Stomach (tissue), 19 donors: ENCODE measurements at places on chromosomes 12 and 14. TPM values are rescaled to one million over a fixed set of nuclear protein-coding genes. Genes with fewer than 3 reads are reported as not detected.
A peak's percentile ranks its signal among the peaks of the same experiment; 100 is the strongest.

- DNase-seq: no peak
These were observed 17.8 kb downstream of the EIF2S1 start for GRCh38 chr14:67377916-67378315.

- peak; percentile 2 for DNase-seq
These were observed 106.8 kb upstream of the RTL1 start for GRCh38 chr14:101010293-101010692.

- no peak for DNase-seq
These were observed 7.4 kb upstream of the MTA1 start for GRCh38 chr14:105411985-105412770.

- DNase-seq: peak; percentile 55
These were observed 3.0 kb upstream of the MAP3K9 start for GRCh38 chr14:70812124-70812818.

DNA sequence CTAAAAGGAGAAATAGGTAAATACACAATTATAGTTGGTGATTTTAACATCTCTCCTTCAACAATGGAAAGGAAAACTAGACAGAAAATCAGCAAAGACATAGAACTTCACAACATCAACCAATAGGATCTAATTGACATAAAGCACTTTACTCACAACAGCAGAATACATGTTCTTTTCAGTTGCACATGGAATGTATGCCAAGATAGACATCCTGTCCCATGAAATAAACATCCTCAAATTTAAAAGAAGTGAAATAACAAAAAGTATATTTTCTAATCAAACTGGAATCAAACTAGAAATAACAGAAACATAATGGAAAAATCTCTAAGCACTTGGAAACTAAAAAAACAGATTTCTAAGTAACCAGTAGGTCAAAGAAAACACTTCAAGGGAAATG, 296.2 kb upstream of the RGS6 start:
- no peak for DNase-seq

- DNase-seq: no peak
These were observed 27.8 kb downstream of the MUCL1 start for GRCh38 chr12:54882079-54882478.

- no peak for DNase-seq
These were observed 13.9 kb downstream of the ACVRL1 start for GRCh38 chr12:51921017-51921725.

SLC25A47 gene
- not detected for total RNA-seq

DNA sequence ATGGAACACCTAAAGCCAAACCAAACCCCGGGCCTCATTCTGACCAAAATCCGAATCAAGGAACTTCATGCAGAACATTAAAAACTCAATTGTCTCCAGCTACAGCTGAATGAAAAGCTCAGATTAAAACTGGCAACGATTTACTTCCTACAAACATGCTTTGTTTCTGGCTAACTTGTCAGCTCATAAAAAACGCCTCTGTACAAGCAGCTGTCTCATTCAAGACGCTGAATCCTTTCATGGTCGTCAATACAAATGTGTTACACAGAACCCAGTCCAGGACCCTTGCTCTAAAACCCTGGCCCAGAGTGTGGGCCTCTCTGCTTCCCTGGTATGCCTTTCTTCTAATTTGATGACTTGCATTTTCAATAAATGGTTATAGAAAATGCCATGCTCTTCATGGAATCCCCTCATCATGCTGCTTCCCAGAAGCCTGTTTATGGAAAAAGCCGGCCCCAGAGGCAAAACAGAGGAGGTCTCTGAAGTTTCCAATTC, 183.1 kb downstream of the PHLDA1 start:
- DNase-seq: no peak

GRCh38 chr14:72350215-72350614, 418.0 kb downstream of the RGS6 start:
- DNase-seq: no peak

GRCh38 chr14:39666386-39666785, 234.2 kb upstream of the FBXO33 start:
- no peak for DNase-seq

- DNase-seq: no peak
These were observed 392.5 kb downstream of the DPF3 start for GRCh38 chr14:72501439-72501838.

GRCh38 chr12:92859650-92860386, 69.3 kb downstream of the EEA1 start:
- DNase-seq: no peak

KIF5A gene
- total RNA-seq: not detected

DNA sequence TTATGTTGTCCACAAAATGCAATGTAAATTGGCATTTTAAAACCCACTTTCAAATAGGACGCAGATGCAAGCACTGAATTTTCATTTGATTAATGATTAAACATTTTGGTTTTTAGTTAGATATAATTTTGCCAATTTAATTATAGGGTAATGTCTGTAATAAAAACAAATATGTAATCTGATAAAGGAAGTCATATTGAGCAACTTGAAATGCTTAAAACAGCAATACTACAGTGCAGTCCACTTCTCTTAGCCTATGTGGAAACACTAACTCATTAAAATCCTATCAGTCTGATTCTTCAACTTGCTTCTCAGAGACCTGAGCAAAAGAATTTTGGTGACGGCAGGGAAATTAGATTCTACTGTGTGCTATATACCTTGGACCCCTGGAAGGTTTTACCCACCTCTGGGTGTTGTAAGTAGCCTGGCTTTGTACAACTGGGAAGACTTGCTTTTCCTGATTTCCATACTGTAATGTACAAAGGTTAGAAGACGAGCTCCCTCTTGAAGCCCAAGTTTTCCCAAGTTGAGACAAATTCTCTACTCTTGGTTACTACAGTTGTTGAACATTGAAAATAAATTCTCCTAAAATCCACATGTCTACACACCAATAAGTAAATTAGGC, 4.1 kb downstream of the TRHDE start:
- DNase-seq: no peak

TUBA1B gene
- total RNA-seq: 344 TPM

- no peak for DNase-seq
These were observed 67.0 kb downstream of the ARF6 start for GRCh38 chr14:49959822-49960408.

GRCh38 chr12:20950248-20950647, 139.7 kb downstream of the SLCO1B3 start:
- DNase-seq: no peak

- no peak for DNase-seq
These were observed 18.5 kb upstream of the PGF start for GRCh38 chr14:74973905-74974363.

WNT1 gene
- not detected for total RNA-seq

DNA sequence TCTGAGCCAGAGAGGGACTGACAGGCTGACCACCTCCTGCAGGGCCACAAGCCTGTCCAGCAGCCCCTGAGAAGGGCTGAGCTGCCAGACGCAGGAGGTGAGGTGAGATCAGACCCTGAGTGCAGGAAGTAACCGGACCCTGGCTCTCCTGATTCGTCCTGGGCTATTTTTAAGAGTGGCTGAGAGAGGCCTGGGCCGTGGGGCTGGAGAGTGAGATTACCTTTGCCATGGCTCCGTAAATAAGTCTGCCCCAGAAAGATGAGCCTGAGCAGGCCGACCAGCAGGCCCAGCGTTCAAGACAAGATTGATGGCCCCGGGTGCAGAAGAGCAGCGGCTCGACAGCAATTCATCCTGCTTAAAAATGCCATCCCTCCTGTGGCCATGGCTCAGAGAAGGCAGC, 54.2 kb downstream of the SPTB start:
- no peak for DNase-seq

GRCh38 chr12:93645702-93646101, 31.5 kb upstream of the CRADD start:
- no peak for DNase-seq

GRCh38 chr14:77746064-77746702, 14.8 kb downstream of the SNW1 start:
- DNase-seq: no peak

DNA sequence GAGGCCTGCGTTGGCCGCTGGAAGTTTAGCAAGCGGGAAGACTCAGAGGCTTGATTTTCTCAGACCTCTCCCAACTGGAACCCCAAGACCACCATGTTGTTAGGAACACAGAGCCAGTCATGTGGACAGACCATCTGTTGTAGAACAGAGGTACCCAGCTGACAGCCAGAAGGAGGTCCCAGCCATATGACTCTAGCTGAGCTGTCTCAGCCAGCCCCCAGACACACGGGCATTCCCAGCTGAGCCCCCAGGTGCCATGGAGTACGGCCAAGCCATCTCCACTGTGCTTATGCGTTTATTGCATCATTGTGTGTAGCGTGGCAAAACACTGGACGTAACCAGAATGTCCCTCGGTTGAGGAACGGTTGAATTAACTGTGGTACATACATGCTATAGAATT, 421.9 kb downstream of the TMEM132D start:
- DNase-seq: no peak

DNA sequence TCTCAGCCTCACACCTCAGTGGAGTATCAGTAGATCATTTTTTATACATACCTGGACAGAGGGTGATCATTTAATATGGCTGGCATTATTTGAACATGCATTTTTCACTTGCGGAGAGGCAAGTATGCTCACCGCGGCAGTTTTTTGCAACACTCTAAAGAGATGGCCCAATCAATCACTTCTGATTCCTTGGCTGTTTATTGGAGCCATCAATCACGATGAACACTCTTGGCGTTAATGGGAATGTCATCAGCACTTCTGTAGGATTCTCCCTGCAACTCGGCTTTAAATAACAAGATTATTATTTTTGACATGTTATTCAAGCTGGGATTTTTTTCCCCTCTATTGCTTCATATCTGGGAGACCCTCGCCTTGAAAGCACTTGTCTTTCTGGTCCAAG, 46.9 kb upstream of the SLC24A4 start:
- no peak for DNase-seq

- no peak for DNase-seq
These were observed 831 bp upstream of the RPS6KA5 start for GRCh38 chr14:91061056-91061887.

DNA sequence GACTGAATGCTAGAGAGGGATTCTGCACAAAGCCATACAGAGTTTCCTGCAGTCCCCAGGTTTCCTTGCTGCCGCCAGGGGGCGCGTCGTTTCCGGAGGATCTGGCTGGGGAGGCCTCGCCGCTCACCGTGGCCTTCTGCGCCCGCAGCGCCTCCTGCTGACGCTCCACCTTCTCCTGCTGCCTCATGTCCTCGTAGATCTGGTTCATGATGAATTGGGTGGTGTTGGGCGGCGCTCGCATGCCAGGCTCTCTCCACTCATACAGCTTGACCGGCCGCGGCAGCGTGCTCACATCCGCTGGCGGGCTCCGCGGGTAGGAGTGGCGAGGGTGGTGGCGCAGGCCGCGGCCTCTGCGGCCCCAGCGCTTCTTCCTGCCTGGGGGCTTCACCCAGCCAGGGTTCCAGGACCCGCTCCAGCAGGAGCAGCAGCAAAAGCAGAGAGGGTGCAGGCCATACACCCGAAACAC, 987 bp downstream of the CCER1 start:
- no peak for DNase-seq

- DNase-seq: no peak
These were observed 756.4 kb downstream of the C12orf50 start for GRCh38 chr12:87272851-87273250.

- DNase-seq: no peak
These were observed 6.3 kb downstream of the RNF10 start for GRCh38 chr12:120540445-120540844.

GRCh38 chr12:130097342-130097741, 64.9 kb upstream of the FZD10 start:
- no peak for DNase-seq

GRCh38 chr12:133106253-133106652, 23.8 kb downstream of the ZNF891 start:
- DNase-seq: no peak

DNA sequence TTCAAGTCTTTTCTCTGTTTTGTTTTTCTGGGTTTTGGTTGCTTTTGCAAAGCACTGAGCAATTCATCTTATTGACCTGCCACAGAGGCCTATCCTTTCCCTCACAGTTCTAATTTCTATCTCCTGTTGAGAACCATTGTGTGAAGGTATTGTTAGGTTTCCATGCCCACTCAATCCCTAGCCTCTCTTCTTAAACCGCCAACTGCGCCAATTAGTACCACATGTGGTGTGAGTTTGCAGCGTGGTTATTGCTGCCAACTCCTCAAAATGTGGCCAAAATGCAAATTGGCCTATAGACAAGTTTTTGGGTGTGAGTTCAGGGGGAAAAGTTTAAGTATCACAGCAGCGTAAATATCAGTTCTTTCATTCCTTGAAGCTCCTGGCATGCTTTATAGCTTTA, 232.6 kb downstream of the FLRT2 start:
- no peak for DNase-seq

DNA sequence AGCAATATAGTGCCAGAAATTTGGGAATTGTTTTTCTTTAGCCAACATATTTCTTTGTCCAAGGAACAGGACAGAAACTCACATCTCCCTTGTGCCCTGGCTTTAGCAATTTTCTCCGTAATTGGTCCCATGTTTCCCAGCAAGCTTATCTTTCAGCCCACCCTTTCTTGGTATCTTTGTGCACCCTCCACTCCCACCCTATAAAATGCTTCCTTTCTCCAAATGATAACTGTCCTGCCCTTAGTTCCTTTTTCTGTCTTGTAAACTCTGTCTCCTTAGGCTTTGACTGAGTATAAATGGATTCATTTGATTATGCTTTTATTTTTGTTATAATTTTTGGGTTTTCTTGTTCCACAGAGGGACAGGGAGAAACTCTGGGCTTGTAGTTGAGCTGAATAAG, 442.8 kb downstream of the ATP23 start:
- no peak for DNase-seq

DNA sequence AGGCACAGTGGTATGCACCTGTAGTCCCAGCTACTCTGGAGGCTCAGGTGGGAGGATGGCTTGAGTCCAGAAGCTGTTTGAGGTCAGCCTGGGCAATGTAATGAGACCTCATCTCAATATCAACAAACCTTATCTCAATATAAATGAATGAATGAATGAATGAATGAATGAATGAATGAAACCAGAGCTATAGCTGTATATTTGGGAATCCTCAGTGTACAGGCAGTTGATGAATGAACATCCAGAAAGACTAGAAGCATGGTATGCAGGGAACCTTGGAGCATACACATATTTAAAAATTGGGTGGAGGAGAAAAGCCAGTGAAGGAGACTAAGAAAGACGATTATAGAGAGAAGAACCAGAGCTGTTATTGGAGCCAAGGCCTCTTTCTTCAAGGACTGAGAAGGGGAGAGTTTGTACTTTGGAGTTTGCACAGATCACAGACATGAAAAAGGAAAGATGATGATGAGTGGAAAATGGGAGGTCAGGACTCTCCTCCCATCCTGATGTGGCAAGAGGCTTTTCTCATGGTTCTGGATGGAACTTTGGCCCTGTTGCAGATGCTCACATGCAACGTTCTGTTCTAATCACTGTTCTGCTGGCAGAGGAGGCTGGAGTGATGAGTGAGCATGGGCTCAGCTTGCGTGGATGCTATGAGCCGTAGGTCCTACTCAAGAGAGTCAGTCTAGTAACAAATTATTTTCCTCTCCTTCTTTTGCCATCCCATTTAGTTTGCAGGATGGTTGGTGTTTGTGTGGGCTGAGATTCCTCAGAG, 114.4 kb downstream of the PRKCH start:
- no peak for DNase-seq

DNA sequence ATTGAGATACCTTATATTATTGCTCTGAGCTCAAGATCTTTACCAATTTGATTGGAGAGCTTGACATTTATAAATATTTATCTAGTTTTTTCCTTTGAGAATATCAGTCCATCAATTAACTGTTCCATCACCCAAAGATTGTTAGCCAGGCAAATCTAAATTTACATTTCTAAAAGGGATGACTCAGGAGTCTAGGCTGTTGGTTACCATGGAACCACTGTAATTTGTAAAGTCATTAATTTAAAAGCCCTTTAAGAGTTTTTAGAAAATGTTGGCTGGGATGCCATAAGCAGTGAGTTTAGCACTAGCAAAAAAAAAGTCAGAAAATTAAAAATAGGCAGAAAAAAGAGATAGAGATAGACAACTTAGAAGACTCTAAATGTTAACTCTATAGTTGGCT, 19.5 kb upstream of the SERPINA1 start:
- no peak for DNase-seq

KRT72 gene
- total RNA-seq: not detected
